Glomerular endothelial cell (primary cell): ENCODE measurements at places on chromosomes 3 and 15. TPM values are rescaled to one million over a fixed set of nuclear protein-coding genes. Genes with fewer than 3 reads are reported as not detected.

DNA sequence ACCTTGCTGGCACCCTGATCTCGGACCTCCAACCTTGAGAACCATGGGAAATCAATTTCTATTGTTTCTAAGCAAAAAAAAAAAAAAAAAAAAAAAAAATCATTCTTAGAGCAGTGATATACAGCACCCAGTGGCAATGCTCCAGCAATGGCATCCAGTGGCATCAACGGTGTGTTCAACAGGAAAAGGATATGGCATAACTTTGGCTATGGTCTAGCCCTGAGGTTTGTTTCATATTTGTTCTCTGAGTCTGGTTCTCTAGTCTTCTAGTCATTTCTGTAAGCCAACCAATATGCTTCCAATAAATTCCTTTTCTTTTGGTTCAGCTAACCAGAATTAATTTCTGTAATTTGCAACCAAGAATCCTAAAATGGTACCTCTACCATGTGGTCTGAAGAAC is 19.2 kb downstream of the DENND4A start:
- DNase-seq, result no peak

GRCh38 chr3:186060222-186060621 is 48.7 kb downstream of the ETV5 start:
- DNase-seq, result no peak

GRCh38 chr3:183278479-183279088 is 25.5 kb downstream of the B3GNT5 start:
- no peak for DNase-seq

The P2RY1 gene
- 0.87 and 1.3 TPM in 2 replicates for total RNA-seq

- no peak for DNase-seq
These were observed 18.6 kb downstream of the CFAP92 start for GRCh38 chr3:128975276-128975675.

DNA sequence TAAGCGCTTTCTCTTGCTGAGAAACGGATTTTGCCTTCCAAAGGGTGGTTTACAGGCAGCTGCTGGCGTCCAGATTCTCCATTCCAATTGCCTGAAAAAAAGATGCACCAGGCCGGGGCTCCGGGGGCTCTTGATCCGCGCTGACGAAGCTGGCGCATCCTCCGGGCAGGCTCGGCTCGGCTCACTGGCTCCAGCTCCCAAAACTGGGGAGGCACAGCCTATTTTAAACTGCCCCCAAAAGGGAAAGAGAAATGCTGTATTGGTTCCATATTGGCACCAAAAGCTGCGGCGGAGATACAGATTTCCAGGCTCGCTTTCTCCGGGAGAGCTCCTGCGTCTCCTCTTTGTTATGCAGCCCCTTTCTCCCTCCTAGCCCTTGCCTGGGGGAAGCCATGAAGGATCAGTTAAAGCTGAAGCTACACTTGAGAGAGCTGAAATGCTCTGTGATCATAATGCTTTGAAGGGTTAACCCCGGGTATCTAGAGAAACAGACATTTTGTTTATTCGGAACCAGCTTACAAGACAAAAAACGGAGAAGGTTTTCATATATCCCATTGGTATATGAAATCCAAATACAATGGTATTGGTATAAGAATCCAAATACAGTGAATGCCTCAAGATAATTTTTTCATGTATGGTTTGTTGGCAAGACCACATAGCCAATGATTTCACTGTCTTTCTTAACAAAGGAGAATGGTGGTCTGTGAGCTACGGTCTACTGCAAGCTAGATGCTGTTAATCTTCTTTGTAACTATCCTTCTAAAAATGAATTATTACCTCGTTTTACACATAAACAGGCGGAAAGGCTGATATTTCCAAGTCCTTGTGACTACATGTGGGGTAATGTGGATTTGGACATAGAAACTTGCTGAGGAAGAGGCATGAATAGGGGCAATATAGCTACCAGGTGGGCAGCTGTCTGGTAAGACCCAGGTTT is 693 bp downstream of the CD200 start:
- no peak for DNase-seq

GRCh38 chr3:106022913-106023312 is 154.1 kb upstream of the CBLB start:
- DNase-seq, result no peak

- DNase-seq, result no peak
These were observed 70.1 kb downstream of the CD200 start for GRCh38 chr3:112403103-112403502.

DNA sequence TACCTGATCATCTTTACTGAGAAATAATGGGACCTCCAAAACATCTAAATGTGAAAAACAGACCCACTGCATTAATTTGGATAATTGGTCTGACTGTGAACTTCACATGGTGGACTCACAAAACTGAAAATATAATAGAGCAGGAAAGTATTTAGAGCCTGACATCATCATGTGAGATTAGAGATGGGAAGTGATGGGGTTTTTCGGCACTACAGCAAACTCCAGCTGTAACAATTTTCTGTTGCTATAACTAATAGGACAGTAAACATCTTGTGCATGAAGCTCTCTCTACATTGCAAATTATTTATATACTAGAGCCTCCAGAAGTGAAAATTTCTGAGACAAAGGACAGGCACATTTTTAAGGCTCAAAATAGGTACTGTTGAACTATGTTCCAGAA is 32.2 kb downstream of the VEPH1 start:
- no peak for DNase-seq
